Suppressor macrophage treated with lipopolysaccharide for 4 hours (primary cell): ENCODE measurements at places on chromosomes 1 and 21.

DNA sequence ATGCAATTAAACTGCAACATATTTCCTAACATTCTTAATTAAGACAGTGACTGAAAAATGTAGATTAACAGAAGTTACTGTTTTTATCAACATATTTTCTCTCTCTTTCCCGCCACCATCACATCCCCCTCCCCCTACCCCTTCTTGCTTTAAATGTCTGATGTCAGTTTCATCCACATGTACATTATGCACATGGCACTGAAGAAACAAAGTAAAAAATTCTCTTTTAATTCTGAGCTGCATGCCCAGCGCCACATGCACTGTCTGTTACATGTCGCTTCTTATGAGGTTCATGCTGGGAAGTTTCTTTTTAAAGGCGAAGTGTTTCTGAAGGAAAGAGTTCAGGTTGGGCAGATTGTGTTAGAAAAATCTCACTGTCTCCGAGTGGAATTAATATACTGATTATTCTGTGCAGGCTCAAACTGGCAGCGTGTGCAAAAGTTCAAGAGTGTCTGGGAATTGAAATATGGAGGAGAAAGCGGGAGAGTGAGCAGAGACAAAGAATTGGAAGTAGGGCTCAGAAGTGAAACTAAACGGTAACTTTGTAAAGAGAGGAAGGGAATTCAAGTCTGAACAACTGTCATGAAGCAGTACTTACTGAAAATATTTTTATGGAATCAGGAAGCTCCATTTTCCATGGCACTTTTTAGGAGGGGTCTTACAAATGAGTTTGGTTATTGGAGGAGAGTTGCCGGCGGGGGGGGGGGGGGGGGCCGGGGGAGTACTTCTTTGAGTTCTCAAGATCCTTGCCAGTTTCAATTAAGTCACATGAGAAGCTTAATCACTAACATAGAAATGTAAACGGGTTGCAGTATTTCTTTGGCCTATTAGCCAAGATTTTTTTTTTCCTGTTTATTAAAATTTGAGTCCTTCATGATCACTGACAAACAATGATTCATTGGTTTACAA is 217.6 kb downstream of the SDCCAG8 start:
- peak; percentile 55 for DNase-seq

DNA sequence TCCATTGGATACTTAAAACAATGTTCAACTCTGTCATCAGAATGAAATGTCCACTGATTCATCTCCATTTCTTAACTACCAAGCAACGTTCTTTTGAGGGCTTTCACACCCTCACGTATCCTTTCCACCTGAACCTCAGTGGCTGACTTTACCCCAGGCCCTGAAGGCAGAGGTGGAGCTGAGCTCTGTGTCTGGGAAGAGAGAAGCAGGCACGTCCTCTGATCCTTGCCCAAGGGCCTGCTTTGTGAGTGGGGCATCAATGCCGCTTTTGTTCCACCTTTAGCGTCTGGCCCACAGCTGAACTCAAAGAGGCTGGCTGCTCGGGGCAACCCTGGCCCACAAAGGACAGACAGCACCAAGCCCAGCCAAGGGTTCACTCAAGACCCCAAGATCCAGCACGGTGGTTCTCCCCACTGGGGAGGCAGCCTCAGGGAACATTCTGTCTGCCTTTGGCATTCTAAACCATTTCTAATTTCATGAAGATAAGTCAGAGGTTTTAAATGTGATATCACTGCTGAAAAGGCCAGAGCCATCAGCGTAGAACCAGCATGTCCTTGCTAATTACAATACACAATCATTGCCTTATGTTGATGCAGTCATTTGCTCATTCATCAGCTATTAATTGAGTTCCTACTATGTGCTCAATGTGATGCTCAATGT is 126.0 kb upstream of the UBE2U start:
- no peak for DNase-seq

- DNase-seq: no peak
These were observed 141.7 kb downstream of the EIF4G3 start for GRCh38 chr1:21034725-21035628.

GRCh38 chr1:98028800-98029199 is 108.0 kb upstream of the DPYD start:
- no peak for DNase-seq

DNA sequence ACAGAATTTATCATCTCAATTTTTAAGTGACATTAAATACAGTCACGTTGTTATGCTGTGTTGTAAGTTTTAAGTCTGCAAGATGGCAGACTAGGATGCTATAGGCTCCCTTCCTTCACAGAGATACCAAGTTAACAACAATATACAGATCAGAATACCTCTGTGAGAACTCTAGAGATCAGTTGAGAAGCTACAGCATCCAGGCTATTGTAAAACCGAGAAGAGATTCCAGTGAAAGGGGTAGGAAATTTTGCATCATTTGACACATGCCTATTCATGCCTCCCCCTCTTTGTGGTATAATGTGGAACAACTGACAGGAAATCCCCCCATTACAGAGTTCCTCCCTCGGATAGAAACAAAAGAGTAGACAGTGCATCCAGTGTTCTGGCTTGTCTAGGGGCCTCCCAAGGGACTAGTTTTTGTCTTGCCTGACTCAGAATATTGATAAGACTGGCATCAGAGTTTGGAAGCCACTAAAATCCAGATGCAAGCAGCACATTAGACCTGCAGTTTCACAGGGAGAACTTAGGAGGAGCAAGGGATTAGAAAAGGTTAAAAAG is 80.6 kb downstream of the LBR start:
- DNase-seq: peak; percentile 10

DNA sequence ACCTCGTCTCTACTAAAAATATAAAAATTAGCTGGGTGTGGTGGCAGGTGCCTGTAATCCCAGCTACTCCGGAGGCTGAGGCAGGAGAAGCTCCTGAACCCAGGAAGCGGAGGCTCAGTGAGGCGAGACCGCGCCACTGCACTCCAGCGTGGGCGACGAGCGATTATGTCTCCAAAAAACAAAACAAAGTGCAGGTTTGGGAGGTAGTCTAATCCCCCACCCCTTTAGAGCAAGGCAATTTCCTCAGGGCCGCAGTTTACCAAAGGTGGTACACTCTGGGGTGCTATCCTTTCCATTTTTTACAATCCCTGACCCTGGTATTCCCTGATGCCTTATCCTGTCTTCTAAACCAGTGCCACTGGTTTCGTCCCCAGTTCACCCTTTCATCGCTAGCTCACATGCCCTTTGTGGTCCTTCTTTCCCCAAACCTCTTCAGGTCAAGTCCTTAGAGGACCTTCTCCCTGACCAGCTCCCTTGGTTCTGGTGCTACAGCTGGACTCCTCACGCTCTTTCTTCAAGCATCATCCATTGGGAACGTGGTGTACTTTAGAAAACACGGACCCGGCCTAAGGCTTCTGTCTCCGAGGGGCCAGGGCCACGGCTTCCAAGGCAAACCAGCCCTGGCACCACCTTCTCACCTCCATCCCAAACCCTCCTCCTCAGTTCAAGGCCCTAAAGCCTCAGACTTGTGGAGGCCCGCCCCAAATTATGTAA is 873 bp downstream of the IFT25 start:
- DNase-seq: no peak

GRCh38 chr21:24976238-24976637 is 631.0 kb downstream of the MRPL39 start:
- DNase-seq: no peak

DNA sequence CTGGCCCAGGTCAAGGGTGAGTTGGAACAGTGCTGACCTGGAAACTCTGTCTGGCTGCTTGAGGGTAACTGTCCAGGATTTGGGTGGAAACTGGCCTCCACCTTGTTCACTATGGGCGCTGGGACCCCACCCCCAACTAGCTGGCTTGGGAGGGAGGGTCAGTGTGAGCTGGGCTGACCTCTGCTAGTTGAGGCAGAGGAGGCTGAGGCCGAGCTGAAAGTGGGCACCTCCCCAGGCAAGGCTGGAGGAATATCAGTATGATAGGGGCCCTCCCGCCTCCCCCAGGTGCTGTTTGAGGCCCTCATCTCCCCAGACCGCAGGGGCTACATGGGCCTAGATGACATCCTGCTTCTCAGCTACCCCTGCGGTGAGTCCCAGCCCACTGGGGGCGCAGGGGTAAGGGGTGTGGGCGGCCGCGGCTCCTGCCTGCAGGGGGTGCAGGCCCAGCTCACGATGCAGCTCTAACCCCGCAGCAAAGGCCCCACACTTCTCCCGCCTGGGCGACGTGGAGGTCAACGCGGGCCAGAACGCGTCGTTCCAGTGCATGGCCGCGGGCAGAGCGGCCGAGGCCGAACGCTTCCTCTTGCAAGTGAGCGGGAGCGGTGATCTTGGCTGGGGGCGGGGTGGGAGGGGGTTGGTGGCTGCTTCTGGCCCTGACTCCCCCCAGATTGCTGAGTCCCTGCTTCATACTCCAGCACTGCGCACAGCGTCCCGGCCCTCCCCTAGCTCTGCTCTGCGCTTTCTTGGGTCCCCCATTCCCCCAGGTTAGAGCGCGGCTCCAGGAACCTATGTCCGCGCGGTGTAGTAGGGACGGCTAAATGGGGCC is 22.9 kb downstream of the PTPRU start:
- DNase-seq: no peak

DNA sequence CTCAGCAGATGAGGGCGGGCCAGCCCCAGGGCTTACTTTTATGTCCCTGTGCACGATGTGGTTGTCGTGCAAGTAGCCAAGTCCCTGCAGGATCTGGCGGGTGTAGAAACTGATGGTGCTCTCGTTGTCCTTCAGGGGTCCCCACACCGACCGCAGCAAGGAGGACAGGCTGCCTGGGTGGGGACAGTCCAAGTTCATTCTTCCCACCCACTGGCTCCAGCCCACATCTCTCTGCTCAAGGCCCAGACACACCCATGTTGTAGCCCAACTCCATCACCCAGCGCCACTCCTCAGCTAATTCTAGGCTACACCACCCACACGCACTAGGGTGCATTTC is 7.0 kb downstream of the MAP3K6 start:
- DNase-seq: no peak

DNA sequence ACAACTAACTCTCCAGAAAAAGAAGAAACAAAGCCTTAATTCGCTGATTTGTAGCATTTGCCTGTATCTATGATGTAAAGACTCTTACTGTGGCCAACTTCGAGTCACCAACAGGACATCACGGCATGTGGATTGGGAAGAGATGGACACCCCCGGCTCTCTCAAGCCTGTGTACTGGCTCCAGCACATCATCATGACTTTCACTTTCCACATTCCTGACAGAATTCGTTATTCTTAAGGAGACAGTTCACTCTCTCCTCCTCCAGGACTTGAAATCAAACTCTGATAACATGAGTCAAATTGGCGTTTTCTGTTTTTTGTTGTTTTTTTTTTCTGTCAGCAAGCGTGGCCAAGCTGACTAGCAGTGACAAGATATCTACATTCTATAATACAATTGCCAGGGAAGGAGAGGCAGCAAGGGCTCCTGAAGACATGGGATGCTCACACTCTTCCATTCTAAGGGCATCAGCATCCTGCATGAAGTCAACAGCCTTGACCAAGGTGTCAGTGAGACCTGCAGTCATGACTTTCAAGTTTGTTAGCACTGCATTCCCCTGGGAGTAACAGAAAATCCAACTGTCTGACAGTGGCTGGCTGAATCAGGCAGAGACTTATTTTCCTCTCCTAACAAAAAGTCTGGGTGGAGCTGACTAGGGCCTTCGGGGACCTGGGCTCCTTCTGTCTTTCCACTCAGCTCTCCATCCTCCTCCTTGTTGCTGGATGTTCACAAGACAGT is 13.3 kb upstream of the TRAF3IP3 start:
- peak; percentile 61 for DNase-seq

GRCh38 chr1:231781892-231782291 is 155.3 kb downstream of the DISC1 start:
- peak; percentile 86 for DNase-seq

GRCh38 chr1:67522001-67522441 is 91.8 kb upstream of the SERBP1 start:
- DNase-seq: no peak

GRCh38 chr1:240522122-240522822 is 89.7 kb downstream of the GREM2 start:
- DNase-seq: no peak

DNA sequence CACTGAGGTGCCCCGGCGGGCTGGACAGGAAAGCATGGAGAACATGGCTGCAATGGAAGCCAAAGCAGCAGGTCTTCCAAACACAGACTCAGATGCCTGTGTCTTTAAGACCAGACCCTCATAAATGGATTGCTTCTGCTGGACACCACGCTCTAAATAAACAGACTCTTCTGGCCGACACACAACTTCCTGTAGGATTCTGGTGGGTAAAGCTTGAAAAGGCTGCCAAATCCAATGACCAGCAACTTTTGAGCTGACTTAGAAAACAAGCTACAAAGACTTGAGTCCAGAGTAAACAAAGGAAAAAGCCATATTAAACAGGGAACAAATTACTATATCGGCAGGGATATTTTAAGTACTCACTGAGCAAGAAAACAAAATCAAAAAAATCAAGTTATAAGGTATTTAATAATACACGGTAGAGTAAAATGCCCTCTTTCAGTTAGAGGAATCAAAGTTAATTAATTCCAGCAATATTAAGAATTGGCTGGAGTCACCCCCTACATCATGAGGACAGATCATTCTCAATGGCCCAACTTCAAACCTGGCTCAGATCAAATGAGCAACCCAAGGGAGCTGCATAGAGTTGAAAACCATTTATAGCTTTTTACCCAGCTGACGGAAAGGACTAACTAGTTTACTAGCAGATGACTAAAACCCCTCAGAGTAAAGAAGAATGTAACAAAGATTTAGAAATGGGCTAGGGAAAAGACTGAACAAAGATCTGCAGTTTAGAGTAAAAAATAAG is 102.4 kb downstream of the TGFBR3 start:
- DNase-seq: no peak
